Endodermal cell (in vitro differentiated cells): ENCODE measurements at places on chromosomes 2 and 18. TPM values are rescaled to one million over a fixed set of nuclear protein-coding genes. Genes with fewer than 3 reads are reported as not detected.

GRCh38 chr2:185181901-185182300 lies 556.7 kb upstream of the FSIP2 start:
- no peak overlapping the region for H3K27ac ChIP-seq
- H3K4me1 ChIP-seq: no peaks in the 10 kb centered on the region
- no peaks in the 10 kb centered on the region for H3K36me3 ChIP-seq
- no peak for DNase-seq
- H3K4me3 ChIP-seq: no peak overlapping the region

The PRSS56 gene
- total RNA-seq: not detected in 2 replicates

The PUM2 gene
- total RNA-seq: 114 TPM in 2 replicates

DNA sequence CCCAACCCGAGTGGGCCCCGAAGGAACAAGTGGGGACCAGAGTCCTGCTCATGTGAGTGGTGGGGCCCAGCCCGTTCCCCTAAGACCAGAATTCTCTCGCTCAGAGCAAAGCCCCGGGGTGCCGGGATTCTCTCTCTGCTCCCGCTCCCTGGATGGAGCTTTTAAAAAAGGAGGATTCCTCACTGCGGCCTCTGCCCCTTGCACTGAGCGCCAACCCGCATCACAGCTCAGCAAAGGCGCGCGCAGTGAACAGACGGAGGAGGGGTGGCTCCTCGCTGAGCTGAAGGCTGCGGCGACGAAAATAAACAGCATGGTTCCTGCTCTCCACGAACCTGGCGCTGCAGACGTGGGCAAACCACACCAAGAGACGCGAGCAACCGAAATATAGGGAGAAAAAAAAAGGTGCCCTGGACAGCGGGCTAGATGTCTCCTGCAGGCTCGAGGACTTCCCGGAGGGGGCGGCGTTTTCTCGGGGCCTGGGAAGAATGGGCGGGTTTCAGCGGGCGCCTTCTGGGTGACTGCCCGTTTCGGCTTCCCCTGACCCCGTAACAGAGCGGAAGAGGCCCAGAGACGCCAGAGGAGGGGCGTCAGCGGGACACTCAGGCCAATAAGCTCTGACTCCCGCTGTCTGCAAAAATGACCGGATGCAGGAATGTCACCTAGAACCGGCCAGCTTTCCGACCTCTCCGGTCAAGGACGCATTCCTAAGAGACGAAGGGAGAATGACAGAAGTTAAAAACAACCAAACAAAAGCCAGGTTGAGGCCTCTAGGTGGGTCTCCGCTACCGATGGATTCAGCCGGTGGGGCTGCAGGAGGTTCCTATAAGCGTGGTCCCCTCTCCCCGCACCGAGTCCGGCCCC lies 819 bp upstream of the KLF11 start:
- DNase-seq: peak; percentile 91
- no peaks in the 10 kb centered on the region for H3K4me1 ChIP-seq
- no peak overlapping the region for H3K27ac ChIP-seq
- H3K36me3 ChIP-seq: no peaks in the 10 kb centered on the region

The HAAO gene
- total RNA-seq: 12.2 and 13.4 TPM in 2 replicates

The ZNF519 gene
- 20.7 and 24.6 TPM in 2 replicates for total RNA-seq

- no peak for DNase-seq
- peaks cover 60% of the 10 kb centered on the region for H3K36me3 ChIP-seq
- no peak overlapping the region for H3K27ac ChIP-seq
- H3K4me3 ChIP-seq: no peak overlapping the region
- no peaks in the 10 kb centered on the region for H3K4me1 ChIP-seq
Observed at GRCh38 chr2:11798701-11799435, 52.4 kb downstream of the LPIN1 start.

- no peaks in the 10 kb centered on the region for H3K36me3 ChIP-seq
- no peak for DNase-seq
- H3K4me3 ChIP-seq: no peak overlapping the region
Observed at GRCh38 chr2:213733893-213734292, 449.6 kb downstream of the SPAG16 start.

The THOC1 gene
- 99.6 to 109 TPM (median 100 TPM) in 3 replicates for total RNA-seq

- H3K27me3 ChIP-seq: no peaks in the 10 kb centered on the region
- DNase-seq: no peak
- no peaks in the 10 kb centered on the region for H3K4me1 ChIP-seq
- H3K27ac ChIP-seq: no peak overlapping the region
- H3K4me3 ChIP-seq: no peak overlapping the region
Observed at GRCh38 chr2:140585016-140585415, 1545.8 kb downstream of the LRP1B start.

- no peak overlapping the region for H3K4me3 ChIP-seq
- DNase-seq: peak; percentile 84
- H3K27ac ChIP-seq: no peak overlapping the region
- H3K36me3 ChIP-seq: no peaks in the 10 kb centered on the region
- peaks cover 11% of the 10 kb centered on the region for H3K4me1 ChIP-seq
Observed at GRCh38 chr2:215794829-215795546, 218.4 kb downstream of the MREG start.

The AMMECR1L gene
- total RNA-seq: 21.6 and 21.7 TPM in 2 replicates

DNA sequence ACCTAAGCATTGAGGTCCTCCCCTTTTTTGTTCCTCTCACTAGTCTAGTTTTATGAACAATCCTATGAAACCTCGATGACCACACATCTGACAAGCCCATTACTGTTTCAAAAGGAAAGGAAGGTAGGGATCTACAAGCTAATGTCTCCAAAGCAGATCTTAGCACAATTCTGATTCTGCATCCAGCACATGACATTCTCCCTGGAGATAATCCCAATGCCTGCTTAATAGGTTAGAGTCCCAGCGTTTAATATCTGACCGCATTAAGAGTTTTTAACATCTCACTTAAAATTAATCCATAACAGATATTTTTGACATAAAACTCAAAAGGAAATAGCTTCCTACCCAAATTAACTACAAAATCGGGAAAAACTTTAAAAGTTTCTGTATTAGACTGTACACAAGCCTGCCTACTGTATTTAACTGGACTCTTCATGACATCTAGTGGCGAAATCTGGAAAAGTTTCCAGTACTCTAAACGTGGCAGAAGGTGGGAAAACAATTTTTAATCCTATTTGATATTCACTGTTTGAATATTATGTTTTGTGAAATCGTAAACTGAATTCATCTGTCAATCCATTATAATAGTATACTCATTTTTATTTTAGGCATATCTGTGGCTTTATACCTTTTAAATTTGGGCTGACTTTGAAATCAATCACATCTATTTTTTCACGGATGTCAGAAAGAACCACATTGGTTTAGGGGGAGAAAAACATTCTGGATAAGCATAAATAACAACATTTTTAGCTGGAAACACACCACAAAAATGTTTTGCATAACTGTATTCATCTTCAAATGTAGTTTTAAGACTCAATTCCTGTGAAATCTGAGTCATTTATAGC lies 62.4 kb downstream of the TXNL1 start:
- DNase-seq: no peak
- H3K27me3 ChIP-seq: no peaks in the 10 kb centered on the region
- no peaks in the 10 kb centered on the region for H3K36me3 ChIP-seq
- H3K4me3 ChIP-seq: no peak overlapping the region
- no peak overlapping the region for H3K27ac ChIP-seq
- no peaks in the 10 kb centered on the region for H3K4me1 ChIP-seq

- no peaks in the 10 kb centered on the region for H3K36me3 ChIP-seq
- H3K27me3 ChIP-seq: peaks cover 6% of the 10 kb centered on the region
- H3K27ac ChIP-seq: no peak overlapping the region
- H3K4me1 ChIP-seq: no peaks in the 10 kb centered on the region
- DNase-seq: no peak
- no peak overlapping the region for H3K4me3 ChIP-seq
Observed at GRCh38 chr2:241867776-241868420, 1.6 kb upstream of the RTP5 start.

The SANBR gene
- 24.8 and 27.8 TPM in 2 replicates for total RNA-seq

DNA sequence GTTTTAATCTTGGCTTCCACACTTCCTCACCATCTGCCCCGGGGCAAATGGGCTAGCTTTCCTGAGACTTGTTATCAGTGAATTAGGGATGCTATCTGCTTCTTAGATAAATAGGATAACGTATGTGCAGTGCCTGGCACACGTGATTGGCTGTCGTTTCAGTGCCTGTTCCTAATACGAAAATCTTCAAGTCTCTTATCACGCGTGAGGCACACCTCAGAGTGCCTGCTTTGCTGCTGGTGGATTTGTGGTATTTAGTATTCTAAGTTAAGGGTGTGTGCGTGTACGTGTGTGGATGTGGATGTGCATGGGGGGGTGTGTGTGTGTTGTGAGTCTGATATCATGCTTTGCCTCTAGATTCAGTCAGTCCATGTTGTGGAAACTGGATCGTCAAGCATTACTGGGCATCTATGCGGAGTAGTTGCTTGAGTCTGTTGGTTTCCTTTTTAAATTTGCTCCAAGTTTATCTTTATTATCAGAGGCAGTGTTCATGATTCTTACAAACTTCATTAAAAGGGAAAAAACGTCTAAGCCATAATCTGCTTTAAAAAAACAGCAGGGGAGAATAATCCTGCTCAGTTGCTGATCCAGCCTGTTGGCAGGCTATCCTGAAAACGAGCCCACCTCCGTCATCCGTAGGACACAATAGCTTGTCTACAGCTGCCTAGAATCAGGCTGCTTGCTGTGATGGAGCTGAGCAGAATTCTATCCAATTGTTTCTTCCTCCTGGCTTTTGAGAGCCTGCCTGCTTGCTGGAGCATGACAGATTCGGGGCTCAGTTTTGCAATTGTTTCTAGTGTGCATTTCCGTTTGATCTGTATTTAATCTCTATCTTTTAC lies 6.6 kb downstream of the SH3RF3 start:
- peaks cover 9% of the 10 kb centered on the region for H3K4me1 ChIP-seq
- peaks cover 34% of the 10 kb centered on the region for H3K27me3 ChIP-seq
- peak overlapping the region; percentile 39 for H3K27ac ChIP-seq
- no peak for DNase-seq
- H3K4me3 ChIP-seq: no peak overlapping the region
- H3K36me3 ChIP-seq: no peaks in the 10 kb centered on the region

GRCh38 chr2:25635797-25636196 lies 37.6 kb downstream of the DTNB start:
- no peaks in the 10 kb centered on the region for H3K4me1 ChIP-seq
- no peaks in the 10 kb centered on the region for H3K27me3 ChIP-seq
- no peak for DNase-seq
- no peak overlapping the region for H3K27ac ChIP-seq
- peaks cover 12% of the 10 kb centered on the region for H3K36me3 ChIP-seq
- H3K4me3 ChIP-seq: no peak overlapping the region

GRCh38 chr2:65227020-65227455 lies 593 bp upstream of the ACTR2 start:
- no peaks in the 10 kb centered on the region for H3K27me3 ChIP-seq
- H3K36me3 ChIP-seq: peaks cover 17% of the 10 kb centered on the region
- peak overlapping the region; percentile 96 for H3K4me3 ChIP-seq
- H3K4me1 ChIP-seq: no peaks in the 10 kb centered on the region
- no peak overlapping the region for H3K27ac ChIP-seq

The MOGAT1 gene
- not detected in 2 replicates for total RNA-seq

DNA sequence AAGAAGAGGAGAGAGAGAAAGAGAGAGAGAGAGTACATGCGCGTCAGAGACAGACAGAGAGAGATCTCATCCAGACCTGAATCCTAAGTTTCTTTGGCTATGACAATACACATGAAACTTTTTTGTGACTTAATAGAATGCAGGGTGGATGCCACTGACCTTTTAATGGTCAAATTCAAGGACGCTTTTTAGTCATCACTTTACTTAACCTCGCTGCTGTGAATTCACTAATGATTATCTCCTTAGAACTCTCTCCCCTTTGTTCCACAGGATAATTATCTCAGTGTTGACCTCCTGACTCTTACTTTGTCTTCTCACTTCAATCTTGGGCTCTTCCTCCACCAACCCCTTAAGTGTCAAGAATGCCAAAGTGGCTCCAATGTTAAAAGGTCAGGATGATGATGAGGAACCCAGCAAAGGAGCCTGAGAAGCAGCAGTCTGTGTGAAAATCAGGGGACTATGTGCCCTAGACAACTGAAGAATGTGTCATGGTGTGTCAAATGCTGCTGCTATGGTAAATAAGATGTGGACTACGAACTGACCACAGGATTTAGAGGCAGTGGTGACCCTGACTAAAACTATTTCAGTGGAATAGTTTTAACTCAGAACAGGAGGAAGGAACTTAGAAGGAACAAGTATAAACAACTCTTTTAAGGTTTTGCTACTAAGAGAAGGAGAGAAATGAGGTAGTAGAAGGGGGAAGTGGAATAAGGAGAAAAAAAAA lies 382.1 kb downstream of the ZEB2 start:
- DNase-seq: no peak
- no peaks in the 10 kb centered on the region for H3K36me3 ChIP-seq
- H3K27me3 ChIP-seq: peaks cover 14% of the 10 kb centered on the region
- H3K27ac ChIP-seq: no peak overlapping the region
- H3K4me1 ChIP-seq: no peaks in the 10 kb centered on the region
- peak overlapping the region; percentile 32 for H3K4me3 ChIP-seq

DNA sequence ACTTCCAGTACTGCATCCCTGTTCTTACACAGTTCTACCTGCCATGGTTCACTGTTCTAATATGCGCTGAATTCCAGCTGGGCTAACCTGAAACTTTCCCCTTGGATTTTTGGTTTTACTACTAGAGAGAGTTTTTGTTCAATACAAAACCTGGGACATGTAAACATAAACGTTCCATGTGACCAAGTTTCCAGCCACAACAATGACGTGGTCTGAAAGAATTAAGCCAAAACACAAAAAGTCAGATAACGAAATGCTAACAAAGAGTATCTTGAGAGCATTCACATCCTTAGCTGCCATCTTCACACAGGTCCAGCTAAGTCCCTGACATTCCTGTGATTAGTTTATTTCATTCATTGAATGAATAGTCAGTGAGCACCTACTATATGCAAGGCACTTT lies 467.0 kb upstream of the PKDCC start:
- H3K27me3 ChIP-seq: no peaks in the 10 kb centered on the region
- H3K4me1 ChIP-seq: no peaks in the 10 kb centered on the region
- H3K27ac ChIP-seq: no peak overlapping the region
- H3K4me3 ChIP-seq: no peak overlapping the region

DNA sequence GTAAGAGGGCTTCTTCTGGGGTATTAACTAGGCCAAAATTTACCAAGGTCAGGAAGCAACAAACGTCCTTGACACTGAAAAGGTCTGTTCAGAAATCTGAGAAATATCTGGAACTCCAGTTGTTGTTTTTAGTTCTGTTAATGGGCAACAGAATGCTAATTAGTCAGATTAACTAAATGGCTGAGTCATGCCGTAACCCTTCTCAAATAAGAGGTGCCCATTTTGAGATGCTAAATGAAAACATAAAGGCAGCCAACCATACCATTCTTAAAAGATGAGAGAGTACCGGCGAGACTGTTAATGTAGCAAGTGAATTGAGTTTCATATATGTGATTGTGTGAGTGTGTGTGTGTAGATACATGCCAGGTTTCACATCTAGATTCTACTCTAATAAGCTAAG lies 147.9 kb upstream of the GAREM1 start:
- no peak overlapping the region for H3K27ac ChIP-seq
- H3K27me3 ChIP-seq: no peaks in the 10 kb centered on the region
- no peaks in the 10 kb centered on the region for H3K4me1 ChIP-seq
- DNase-seq: no peak
- no peaks in the 10 kb centered on the region for H3K36me3 ChIP-seq

DNA sequence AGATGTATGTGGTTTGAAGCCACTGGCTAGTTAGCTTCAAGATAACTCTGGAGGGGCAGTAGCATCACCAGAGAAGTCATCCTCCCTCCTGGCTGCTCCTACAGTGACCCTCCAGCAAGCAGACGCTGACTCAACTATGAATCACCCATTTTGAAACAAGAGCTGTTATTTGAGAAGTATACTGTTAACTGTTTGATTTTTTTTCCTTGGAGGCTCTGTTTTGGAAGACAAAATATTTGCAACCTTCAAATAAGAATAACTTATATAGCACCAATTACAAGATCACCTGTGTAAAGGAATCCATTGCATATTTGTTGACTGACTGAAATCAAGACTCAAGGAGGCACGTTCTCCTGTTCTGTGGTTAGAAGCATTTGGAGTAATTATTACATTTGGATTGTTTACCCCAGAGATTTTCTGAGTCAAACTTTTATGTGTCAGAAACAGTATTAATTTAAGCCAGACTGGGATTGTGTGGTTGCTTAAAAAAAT lies 313.8 kb downstream of the MTX2 start:
- H3K4me3 ChIP-seq: no peak overlapping the region
- no peaks in the 10 kb centered on the region for H3K27me3 ChIP-seq
- H3K36me3 ChIP-seq: no peaks in the 10 kb centered on the region
- H3K27ac ChIP-seq: no peak overlapping the region
